Activated CD4-positive, alpha-beta T cell treated with anti-CD3 and anti-CD28 coated beads for 1 hour (primary cell): ENCODE measurements at places on chromosomes 13 and 19.

- no peak for DNase-seq
Observed at GRCh38 chr19:1810439-1811160, 1.5 kb downstream of the ATP8B3 start.

- DNase-seq = no peak
Observed at GRCh38 chr19:32223595-32224370, 121.6 kb upstream of the ZNF507 start.

- no peak for DNase-seq
Observed at GRCh38 chr19:16374436-16374835, 49.8 kb downstream of the KLF2 start.

- DNase-seq = no peak
Observed at GRCh38 chr19:6099599-6099998, 10.7 kb downstream of the RFX2 start.

DNA sequence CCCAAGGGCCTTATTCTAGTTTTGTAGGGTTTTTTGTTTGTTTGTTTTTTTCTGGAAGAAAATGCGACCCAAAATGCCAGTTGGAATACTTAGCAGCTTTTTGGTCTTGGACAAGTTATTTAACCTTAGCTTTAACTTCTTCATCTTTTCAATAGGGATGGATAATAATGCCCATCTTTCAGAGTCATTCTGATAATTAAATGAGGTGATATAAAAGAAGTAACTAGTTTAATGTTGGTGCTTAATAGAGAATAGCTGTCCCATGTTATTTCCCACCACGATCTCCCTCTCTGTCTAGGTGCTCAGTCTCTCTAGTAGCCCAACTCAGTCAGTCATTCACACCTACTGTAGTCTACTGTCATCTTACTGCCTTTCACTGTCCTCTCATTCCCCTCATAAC is 8.0 kb downstream of the LSM14A start:
- no peak for DNase-seq

- DNase-seq = no peak
Observed at GRCh38 chr19:1067341-1067957, 482 bp downstream of the ARHGAP45 start.

DNA sequence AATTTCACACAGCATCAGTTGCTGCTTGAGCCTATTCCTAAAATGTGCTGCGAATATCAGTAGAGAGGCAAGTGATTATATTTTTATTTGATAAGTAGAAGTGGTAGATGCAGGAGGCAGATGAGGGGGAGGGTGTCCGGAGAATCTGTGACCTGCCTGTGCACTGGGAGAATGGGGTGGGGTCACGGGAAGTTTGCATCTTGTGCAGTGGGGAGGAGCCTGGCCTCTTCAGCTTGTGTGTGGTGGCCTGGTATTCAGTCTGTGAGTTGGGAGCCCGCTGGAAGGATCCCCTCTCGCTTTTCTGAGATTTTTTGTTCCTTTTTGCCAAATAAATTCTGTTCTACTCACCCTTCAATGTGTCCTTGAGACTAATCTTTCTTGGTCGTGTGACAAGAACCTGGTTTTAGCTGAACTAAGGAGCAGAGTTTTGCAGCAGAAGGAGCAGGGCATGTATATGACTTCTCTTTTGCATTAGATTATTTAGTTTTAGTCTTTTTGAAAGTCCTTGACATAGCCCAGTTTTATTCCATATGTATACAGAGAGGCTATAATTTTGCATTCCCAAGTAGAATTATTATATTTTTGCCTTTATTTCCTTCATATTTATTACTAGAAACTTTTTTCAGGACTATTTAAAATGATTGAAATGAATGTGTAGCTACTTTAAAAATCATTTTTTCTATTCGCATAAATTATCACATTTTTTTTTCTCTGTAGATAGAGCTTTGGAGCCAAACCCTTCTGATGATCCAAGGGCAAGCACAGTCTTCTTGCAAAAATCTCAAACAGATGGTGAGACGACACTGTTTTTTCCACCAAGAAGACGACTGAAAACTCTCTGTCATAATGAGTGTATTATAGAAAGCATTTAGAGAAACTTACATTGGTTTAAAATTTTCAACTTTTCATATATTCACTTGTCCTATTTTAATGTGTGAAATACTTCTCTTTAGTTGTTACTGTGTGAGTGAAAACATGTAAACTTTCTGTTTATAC is 1257.2 kb downstream of the UQCRFS1 start:
- no peak for DNase-seq

DNA sequence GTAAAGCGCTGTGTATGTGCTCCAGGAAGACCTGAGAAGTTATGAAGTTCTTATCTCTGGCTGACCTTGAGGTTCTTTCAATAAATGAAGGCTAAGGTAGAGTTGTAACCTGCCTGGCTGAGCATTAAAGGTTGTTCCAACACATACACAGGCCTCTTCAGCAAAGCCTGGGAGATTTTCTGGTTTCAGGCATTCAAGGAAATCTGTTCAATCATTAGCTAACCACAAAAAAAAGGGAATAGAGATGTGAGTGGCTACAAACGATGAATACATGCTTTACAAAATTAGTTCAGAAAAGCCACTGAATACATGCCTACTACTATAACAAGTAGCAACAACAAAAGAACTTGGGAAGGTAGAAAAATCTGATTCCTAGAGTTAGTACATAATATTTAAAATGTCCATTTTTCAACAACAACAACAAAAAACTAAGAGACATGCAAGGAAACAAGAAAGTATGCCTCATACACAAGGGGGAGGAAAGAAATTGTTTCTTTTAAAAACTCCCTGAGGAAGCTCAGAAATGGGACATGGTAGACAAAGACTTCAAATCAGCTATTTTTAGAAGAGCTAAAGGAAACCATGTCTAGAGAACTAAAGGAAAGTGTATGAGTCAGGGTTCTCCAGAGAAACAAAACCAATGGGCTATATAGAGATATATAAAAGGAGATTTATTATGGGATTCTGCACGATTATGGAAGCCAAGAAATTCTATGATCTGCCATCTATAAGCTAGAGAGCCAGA is 191.5 kb upstream of the IPO5 start:
- no peak for DNase-seq

GRCh38 chr13:75762076-75762937 is 126.2 kb downstream of the LMO7 start:
- no peak for DNase-seq

GRCh38 chr13:73055813-73056564 is 2.8 kb upstream of the KLF5 start:
- no peak for DNase-seq

- DNase-seq = peak; percentile 24
Observed at GRCh38 chr19:48190288-48190884, 19.9 kb downstream of the ZSWIM9 start.

DNA sequence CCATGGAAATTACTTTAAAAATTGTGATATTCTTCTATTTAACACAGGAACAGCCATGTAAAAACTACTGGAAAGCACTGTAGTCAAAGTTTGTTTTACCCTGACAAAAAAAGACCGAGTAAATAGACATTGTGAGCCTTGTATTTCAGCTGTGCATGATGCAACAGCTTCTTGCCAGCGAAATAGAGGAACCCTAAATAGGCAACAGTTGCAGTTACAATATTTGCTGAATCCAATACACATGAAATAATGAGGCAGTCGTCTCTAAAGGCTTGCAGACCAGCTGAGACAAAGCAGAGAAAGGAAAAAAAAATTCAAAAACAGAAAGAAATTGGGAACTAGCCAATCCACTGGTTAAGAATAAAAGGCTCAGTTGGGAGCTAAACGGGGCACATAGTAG is 1001.1 kb downstream of the OLFM4 start:
- no peak for DNase-seq

- no peak for DNase-seq
Observed at GRCh38 chr13:51786425-51787265, 17.3 kb downstream of the DHRS12 start.

DNA sequence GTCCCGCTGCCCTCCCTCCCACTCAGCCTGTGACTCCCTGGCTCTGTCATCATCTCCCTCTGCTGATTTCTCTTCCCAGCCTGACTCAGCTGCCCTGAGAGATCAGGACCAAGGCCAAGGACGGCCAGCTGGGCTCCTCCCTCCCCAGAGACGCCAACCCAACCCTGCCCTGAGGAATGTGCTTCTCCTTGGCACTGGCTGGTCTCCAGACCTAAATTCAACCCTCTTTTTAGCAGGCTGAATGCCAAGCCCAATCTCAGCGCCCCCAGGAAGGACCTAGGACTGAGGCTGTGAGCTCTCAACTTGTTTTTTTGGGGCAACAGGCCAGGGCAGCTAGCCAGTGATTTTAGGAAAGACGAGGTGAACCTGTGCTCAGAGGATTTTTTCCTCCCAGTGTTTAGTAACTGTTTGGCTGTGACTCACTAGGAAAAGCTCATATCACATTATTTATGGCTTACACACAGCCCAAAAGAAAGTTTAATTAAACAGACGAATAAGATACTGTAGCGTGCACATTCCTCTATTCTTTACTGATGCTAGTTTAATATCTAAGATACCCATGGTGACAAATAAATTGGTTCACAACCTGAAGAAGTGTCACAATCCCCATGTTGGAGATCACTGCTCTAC is 7.4 kb upstream of the IGFL1 start:
- no peak for DNase-seq

DNA sequence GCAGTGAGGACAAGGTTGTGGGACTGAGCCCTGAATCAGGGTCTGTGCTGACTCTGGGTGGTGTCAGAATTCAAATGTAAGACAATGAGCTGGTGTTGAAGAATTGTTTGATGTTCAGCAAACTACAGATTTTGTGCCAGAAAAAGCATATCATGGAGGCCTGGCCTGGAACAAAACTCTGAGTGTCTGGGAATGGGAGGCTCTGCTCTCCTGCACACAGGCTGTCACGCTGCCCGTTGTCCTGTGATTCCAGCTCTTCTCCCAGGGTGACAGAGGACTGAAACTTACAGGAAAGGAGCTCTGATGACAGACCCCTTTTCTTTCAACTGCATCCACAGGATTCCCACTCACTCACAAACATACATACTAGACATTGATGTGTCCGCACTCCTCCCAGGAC is 120.1 kb downstream of the ZNF486 start:
- DNase-seq = no peak

DNA sequence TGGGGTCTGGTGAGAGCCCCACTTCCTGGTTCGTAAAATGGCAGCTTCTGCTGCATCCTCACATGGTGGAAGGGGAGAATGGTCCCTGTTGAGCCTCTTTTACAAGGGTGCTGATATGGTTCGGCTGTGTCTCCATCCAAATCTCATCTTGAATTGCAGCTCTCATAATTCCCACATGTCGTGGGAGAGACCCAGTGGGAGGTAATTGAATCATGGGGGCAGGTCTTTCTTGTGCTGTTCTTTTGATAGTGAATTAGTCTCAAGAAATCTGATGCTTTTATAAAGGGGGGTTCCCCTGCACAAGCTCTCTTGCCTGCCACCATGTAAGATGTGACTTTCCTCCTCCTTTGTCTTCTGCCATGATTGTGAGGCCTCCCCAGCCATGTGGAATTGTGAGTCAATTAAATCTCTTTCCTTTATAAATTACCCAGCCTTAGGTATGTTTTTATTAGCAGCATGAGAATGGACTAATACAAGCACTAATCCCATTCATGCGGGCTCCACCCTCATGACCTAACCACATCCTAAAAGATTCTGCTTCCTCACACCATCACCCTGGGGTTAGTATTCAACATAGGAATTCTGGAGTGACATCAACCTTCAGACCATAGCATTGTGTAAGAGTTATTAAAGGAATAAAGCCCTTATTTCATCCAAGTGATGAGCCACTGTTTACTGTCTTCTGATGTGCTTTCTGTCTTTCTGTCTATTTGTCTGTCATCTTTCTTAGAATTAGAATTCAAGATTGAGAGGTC is 159.0 kb upstream of the IRS2 start:
- DNase-seq = no peak

DNA sequence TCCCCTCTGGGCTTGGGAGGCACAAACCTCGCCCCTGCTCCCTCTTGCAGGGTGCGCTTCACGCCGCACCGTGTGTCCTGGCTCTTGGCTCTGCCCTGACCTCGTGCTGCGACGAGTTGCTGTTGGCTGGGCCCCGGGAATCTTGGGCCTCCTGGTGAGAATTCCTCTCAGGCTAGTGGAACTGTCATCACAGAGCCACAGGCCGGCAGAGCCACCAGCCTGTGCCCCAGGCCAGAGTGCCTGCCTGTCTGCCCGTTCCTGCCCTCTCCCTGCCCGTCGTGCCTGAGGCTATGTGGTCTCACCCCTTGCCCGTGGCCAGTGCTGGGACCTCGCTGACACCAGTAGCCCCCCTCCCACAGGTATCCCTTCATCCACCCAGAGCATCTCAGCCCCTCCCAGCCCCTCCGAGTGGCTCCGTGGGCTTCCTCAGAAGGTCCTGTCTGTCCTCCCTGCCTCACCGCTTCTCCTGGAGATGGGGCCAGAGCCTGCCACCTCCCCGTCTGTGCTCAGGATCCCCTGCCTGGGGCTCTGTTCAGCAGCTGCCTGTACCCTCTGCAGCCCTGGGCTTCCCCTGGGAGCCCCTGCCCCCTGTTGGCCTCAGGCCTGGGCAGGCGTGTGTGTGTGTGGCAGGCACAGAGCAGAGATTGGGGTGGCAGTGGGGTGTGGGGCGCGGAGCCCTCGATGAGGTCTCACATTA is 13.3 kb downstream of the NDUFB7 start:
- DNase-seq = no peak

DNA sequence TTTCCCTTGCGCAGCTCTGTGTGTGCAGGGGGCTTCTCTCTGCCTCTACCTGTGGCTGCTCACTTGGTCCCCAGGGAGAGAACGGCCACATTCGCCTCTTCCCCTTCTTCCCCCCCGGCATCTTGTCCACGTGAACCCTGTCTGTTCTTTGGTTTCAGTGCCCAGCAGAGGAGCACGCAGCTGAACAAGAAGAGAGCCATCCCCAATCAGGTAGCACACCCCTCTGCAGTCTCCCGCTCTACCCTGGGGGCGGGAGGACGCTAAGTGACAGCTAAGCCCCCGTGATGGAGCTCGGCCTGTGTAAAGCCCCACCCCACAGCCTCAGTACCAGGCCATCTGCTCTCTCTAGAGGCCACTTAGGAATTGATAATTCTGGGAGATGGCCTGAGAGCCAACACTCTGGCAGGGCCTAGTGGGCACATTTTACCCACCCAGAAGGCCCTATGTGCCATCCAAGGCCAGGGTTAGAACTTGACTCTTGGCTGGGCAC is 30.2 kb downstream of the TMED1 start:
- no peak for DNase-seq

- no peak for DNase-seq
Observed at GRCh38 chr13:21316376-21316775, 139.9 kb downstream of the MRPL57 start.

DNA sequence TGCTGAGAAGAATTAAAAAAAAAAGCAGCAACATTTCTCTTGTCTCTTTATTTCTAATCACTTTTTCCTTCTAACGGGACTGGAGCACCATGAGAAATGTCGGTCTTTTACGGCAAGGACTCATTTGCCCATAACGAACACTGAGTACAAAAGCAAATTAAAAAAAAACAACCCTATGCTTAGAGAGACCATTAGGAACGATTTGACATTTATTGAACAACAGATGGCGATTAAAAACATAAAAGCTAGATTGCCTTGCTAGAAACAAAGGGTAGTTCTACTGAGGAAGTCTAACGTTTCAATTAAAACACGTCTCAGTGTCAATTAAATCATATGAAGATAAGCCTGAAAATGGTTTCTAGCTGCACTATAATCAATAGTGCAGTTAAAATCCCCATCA is 51.1 kb downstream of the OLFM4 start:
- no peak for DNase-seq
